ENCODE measurements at places on chromosomes 1 and 21.

- DNase-seq = no peak
Observed at GRCh38 chr1:10737651-10738050, 58.8 kb downstream of the CASZ1 start.

DNA sequence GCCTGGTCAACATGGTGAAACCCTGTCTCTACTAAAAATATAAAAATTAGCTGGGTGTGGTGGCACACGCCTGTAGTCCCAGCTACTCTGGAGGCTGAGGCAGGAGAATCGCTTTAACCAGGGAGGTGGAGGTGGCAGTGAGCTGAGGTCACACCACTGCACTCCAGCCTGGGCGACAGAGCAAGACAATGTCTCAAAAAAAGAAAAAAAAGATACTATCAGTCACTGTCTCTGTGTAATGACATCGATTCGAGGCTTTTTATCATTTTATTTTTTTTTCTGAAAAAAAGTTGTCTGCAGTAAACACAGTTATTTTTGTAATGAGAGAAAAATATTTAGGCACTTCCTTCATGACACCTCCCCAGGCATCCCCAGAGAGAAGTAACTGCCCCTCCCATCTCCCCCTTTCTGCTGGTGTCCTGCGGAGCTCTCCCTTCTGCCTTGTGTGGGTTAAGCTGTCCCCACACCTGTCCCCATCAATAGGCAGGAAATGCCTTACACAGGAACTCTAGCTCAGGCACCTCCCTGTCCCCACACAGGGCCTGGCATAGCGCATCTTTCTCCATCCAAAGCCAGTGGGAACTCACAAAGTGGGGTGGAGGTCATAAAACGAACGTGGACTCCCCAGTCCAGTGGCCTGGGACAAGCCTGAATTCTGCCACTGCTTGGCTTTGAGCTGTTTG lies 132.0 kb downstream of the SYF2 start:
- no peak for DNase-seq

DNA sequence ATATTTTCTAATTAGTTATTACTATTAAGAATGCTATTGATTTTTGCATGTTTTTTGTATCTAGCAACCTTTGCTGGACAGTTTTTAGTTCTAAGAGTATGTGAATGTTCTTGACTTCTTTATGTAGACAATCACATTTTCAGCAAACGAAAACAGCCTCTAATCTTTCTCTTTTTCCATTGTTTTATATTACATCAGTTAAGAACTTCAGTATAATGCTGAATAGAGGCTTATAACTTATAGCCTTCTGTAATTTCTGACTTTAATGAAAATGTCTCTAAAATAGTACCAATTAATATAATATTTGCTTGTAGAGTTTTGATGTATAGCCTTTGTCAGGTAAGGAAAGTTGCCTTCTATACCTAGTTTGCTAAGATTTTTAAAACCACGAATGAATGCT lies 33.2 kb upstream of the ATF3 start:
- DNase-seq = no peak

DNA sequence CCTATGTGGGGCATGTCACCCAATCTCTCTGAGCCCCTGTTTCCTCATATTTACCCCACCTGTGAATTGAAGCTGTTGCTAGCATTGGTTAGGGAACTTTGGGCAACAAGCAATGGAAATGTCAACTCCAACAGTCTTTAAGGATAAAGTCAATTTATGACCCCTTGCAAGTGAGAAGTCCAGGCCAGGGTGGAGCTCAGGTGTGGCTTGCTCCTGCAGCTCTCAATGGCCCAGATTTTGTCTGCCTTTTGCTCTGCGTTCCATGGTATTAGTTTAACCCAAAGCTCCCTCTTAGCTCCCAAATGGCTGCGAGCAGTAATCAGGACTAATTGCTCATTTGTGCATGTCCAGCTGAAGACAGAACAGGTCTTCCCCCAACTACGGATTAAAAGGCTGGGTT lies 70.4 kb upstream of the ABCG1 start:
- DNase-seq = no peak
